ENCODE measurements at places on chromosomes 2 and 18.

DNA sequence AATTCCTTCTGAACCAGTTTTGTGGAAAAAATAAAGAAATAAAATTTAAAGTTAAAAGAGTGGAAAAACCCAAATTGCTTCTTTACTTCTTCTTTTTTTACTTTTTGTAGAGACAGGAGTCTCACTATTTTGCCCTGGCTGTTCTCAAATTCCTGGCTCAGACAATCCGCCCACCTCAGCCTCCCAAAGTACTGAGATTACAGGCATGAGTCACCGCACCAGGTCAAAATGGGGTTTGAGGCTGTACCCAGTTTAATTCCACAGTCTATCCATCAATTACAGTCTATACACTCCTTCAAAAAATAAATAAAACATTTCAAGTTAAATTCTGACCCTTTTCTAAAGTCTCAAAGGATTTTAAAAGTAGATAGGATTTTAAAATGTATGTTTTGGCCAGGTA lies 120.3 kb downstream of the FAM161A start:
- no peak for DNase-seq

DNA sequence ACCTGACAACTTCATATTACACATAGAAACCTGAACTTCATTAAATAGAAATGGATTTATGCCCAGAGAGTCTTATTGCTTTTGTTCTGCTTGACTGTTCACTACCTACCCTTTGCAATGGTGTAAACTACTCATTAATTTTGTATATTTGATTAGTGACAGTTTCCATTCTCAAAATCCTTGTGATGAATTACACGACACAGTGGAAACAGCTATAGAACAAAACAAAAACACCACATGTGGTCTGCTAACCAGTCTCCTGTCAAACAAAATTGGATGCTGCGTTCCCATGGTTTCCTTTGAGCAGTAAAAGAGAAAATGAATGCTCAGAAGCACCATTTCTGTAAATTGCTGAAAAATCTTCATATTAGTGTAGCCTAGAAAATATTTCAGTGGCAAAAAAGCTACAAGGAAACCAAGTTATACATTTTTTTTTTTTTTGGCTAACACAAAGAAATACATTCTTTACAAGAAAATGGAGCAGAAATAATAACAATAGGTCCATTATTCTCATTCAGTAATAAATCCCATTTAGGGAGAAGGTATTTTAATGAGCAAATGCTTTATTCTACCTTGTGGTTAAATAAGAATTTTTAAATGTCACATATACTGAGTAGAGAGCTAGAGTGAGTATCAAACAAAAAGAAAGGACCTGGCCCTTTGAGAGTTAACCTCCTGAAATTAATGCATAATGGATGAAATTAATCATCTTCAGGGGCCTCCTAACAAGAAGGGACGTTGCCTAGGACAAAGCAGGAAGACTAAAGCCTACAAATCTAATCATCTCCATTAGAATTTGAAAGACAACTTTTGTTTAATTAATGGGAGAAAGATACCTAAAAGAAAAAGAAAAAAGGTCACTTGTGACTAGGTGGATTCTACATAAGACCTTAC lies 355.1 kb upstream of the ZC3H15 start:
- no peak for DNase-seq

GRCh38 chr2:119431155-119431975 lies at the start of gene TMEM37:
Gene TMEM37 (plus strand): TSS chr2:119431854. CDS start chr2:119431904, 50 bp downstream.
- no peak for DNase-seq

DNA sequence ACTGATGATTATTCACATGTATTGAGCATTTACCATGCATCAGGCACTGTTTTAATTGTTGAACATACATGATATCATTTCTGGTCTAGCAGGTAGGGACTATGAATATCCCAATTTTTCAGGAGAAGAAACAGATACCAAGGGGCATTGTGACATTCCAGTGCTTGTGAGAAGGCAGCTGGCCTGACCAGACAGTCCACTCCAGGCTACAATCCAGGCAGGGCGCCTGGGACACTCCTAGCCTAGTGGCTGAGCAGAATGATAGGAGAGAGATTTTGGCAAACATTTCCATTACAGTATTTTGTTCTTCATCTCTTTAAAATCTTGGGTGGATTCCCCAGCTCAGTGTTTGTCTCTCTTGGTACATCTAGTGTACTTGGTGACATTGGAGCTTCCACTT lies 24.9 kb downstream of the ZNF892 start:
- DNase-seq: no peak

DNA sequence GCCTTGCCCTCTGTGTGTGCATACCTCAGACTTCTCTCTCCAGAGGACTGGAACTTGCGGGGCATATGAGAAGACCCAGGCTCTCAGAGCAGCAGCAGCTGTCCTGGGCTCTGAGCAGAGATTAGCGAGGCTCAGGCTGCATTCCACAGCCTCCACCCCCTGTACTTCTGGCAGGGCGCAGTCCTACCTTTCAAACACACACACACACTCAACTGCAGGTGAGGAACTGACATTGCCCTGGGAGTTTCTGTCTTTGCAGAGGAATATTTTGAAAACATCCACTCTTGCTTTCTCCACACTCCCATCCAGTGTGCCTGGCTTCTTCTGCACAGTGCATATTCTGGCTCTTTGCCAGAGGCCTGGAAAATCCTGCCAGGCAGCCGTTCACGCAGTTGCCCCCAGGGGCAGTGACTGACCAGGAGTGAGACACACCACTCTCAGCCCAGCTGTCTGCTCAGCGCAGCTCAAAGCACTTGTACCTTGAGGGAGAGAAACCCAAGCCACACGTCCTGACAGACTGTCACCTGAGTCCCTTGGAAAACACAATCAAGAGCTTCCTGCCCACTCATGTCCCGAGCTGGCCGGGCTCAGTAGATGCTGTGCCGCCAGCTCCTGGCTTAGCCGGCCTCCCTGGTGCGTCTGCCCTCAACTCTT lies 460.8 kb downstream of the RNF144A start:
- no peak for DNase-seq

DNA sequence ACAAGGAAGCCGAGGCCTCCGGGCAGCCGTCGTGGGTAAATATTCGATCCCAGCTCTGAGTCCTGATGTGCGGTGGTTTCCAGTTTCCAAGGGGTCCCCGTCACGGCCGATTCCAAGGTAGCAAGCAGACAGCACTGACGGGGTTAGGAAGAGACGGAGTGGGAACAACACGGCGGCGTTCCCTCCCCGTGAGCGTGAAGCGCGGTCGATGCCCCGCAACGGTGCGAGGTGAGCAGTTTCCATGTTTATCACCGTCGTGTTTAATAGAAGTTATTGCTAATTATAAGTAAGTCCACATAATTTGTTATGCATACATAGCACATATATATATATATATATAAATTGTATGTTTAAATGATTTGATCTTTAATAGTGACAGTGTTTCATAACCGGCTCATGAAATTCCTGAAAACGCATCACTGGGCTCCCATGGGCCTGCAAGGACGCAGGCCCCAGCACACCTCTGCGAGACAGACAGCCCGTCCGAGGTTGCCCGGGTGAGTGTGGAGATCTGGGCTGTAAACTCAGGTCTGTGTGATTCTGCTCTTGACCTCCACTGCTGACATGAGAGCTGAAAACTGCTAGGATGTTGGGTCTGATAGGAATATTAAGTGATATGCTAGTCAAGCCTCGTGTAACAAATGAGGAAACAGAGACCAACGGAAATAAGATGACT lies 243.5 kb upstream of the SALL3 start:
- DNase-seq: no peak

- no peak for DNase-seq
Observed at GRCh38 chr2:98037666-98038336, 42.1 kb upstream of the TMEM131 start.

DNA sequence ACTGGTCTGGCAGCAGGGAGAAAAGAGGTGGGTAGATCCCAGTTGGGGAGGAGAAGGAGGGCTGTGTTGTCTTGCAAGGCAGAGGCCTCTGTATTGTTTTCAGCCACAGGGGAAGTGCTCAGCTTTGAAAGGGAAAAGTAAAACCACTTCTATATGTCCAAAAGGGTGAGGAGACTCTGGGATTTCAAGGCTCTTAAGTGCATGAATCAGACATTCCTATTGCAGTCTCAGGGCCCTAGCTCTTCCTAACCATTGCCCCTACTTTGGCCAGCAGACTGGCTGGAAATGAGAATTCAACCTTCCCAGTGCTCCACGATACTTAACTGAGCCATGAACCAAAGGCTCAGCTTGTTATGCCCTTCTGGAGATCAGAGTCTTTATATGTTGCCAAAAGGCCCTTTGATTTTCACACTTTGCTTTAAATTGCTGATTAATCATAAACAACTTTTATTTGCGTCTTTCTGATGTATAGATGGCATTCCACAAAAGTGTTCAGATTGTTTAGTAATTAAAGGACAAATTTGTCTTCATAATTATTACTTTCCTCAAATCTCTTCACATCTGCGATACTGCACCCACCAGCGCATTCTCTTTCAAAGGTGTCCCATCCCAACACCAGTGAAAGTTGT lies 313.8 kb upstream of the MMADHC start:
- no peak for DNase-seq

GRCh38 chr2:42932271-42933151 lies 140.1 kb upstream of the HAAO start:
- no peak for DNase-seq

GRCh38 chr2:159224061-159224813 lies 62.3 kb downstream of the WDSUB1 start:
- no peak for DNase-seq
